ENCODE measurements at places on chromosomes 13 and 19. TPM values are rescaled to one million over a fixed set of nuclear protein-coding genes. Genes with fewer than 3 reads are reported as not detected.

The COX7A1 gene
- total RNA-seq: 2.8 TPM

The IQCN gene
- total RNA-seq: 0.50 TPM

The WDR88 gene
- not detected for total RNA-seq

The DIAPH3 gene
- 19.1 TPM for total RNA-seq

The ZNF530 gene
- total RNA-seq: 3.8 TPM

The LILRA1 gene
- total RNA-seq: not detected

The PINLYP gene
- total RNA-seq: 2.2 TPM

The RELB gene
- total RNA-seq: 25.9 TPM

The PLIN4 gene
- under 0.01 TPM for total RNA-seq

GRCh38 chr13:77697217-77698103, at the start of gene SLAIN1:
SLAIN1 (plus strand) TSS chr13:77697687; CDS start chr13:77697914, 227 bp downstream.
- peak; percentile 41 for DNase-seq

DNA sequence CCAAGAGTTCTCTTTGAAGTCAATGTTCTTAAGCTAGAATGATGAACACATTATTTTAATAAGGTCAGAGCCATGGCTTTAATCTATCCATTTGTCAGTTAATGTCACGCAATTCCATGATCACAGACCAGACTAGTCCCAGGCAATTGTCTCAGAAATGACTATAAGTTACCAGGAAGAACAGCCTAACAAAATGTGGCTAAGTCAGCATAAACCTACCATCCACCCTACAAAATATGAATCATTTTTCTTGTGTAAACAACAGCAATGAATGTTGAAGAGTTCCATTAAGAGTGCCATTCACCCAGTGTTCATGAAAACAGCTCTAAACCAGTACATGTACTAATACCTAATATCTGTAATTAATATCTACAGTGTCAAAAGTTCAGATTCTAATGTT, 127.5 kb downstream of the KCTD12 start:
- no peak for DNase-seq

DNA sequence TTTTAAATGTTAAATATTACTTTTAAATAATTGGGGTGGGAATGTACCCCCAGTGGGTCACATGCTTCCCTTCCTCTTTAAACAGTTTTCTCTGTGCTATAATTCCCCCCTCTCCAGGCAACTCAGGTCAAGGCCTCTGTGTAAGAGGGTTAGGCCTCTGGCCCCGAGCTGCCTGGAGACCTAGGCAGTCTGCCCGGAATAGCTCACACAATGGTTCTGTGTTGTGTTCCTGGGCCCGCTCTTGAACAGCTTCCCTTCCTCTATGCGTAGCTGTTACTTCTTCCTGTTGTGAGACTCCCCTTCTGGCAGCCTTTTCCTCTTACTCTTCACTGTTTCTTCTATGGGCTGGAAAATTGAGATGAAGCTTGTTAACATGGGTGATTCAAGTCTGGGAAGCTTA, 14.8 kb upstream of the ZNF492 start:
- DNase-seq: no peak

- DNase-seq: no peak
Measured at GRCh38 chr19:15166700-15167099, 34.1 kb downstream of the NOTCH3 start.

DNA sequence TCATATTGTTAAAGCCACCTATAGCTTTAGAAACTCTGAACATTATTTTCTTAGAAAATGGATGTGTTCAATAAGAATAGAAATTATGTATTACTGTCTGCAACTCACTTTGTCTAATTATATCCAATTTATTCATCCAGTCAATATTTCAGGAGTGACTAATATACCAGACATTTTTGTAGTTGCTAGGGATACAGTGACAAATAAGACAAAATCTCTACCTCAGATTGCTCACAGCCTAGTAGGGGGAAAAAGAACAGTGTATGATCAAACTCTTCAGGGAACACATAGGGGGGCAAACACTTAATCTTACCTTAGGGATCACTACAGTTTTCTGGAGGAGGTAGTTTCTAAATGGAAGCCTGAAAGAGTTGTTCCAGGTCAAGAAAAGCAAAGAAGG, 8.6 kb downstream of the BRCA2 start:
- DNase-seq: peak; percentile 63

DNA sequence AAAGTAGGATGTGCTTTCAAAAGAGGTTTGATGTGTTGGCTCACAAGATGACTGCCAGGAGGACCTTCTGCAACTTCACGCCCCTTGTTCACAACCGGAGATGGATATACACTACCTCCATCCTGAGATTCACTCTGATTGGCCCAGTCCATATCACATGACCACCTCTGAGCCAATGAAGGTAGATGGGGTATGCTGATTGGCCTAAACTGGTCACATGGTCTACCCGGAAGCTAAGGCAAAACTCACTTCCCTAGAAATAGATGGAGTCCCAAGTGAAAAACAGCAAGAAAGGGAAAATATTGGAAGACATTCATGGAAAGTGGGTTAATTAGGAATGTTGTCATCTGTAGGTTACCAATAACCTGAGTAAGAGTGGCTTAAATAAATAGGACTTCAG, 119.7 kb upstream of the MRI1 start:
- no peak for DNase-seq

DNA sequence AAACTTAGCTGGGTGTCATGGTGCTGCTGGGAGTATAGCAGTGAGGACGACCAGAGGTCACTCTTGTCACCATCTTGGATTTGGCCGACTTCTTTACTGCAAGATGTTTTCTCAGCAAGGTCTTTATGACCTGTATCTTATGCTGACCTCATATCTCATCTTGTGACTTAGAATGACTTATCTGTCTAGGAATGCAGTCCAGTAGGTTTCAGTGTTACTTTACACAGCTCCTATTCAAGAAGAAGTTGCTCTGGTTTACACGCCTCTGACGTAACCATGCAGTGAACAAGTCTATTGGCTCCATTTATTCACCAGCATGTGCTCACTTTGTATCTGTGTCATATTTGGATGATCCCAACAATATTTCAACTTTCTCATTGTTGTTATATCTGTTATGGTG, 26.7 kb downstream of the ZNF850 start:
- DNase-seq: no peak

DNA sequence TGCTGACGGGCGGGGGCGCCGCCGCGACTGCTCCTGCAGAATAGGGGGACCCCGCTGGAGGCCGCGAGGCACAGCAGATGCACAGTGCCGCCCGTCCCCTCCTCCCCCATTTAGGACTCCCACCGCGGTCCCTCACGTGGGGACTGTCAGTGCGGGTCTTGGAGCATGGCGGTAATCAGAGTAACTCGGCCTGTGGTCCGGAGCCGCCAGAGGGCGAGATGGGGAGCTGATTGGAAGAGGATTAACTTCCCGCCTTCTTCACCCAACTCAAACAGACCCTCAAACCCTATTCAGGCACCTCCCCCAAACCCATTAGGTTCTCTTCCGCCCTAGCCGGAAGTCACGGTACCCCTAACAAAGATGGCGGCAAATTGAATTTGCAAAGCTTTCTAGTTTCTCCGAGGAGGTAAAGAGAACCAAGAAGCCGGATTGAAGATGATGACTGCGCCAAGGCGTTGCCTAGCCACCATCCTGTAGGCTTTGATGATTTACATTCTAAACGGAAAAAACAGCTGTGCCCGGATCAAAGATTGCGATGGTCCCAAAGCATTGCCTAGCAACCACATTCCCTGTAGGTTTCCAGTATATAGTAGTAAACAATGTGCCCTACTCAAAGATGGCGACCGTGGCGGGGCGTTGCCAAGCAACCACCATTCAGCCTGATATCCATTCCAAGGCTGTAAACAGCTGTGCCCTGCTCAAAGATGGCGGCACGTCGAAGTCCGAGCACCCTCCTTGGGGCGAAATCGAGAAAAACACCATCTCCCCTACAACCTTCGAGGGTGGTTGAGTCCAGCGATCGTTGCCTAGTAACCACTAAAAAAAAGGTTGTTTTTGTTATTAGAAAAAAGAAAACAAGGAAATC, at the start of gene FUZ:
TSS of gene FUZ (minus strand) at position 296 of the 865 bp plus-strand sequence. CDS start at position 110, 186 bp downstream.
- DNase-seq: peak; percentile 97

DNA sequence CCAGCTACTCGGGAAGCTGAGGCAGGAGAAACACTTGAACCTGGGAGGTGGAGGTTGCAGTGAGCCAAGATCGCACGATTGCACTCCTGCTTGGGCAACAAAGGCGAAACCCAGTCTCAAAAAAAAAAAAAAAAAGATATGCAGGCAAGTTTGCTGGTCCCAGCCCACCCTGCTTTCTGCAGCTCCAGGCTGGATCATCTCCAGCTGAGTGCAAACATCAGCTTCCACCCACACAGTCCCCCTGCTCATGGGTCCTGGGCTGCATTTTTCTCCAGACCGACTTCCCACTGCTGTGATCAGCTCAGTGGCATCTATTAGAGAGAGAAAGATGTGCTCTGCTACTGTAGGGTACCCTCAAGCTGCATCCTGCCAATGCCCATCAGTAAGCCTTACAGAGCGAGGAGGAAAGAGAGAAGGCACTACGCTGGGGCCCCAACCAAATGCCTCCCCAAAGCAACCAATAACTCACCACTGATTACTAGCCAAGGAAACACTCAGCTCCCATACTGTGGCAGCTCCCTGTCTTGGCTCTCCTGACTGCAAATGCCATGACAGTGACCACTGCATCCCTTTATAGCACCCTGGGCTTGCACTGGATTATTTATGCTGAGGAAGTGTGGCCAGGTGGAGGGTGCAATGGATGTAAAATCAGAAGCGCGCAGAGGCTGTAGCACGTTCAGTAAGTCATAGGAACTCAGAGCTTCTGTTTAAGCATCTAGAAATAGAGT, 170.9 kb upstream of the ZNF507 start:
- DNase-seq: no peak

GRCh38 chr19:35988824-35989223, 6.2 kb upstream of the SDHAF1 start:
- no peak for DNase-seq

GRCh38 chr13:28755546-28755870, 36.7 kb upstream of the SLC46A3 start:
- DNase-seq: no peak

DNA sequence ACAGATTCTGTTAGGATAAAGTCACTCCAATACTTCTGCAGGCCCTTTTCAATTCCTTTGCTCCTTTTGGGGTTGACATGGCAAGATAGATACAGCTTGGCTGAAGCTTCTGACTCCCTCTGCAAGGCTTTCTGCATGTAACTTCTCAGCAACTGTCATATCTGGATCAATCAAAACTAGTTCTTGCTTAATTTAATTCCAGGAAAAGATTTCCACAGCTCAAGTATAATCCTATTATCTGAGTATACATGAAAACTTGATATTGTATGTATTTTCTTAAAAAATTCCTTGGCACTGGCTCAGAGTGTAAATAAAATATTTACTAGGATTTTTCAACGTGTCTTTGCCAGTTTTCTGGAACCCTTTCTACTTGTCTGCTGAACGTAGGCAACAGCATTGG, 109.6 kb downstream of the STARD13 start:
- DNase-seq: no peak

GRCh38 chr19:35908973-35909683, 1.0 kb upstream of the TYROBP start:
- DNase-seq: no peak

DNA sequence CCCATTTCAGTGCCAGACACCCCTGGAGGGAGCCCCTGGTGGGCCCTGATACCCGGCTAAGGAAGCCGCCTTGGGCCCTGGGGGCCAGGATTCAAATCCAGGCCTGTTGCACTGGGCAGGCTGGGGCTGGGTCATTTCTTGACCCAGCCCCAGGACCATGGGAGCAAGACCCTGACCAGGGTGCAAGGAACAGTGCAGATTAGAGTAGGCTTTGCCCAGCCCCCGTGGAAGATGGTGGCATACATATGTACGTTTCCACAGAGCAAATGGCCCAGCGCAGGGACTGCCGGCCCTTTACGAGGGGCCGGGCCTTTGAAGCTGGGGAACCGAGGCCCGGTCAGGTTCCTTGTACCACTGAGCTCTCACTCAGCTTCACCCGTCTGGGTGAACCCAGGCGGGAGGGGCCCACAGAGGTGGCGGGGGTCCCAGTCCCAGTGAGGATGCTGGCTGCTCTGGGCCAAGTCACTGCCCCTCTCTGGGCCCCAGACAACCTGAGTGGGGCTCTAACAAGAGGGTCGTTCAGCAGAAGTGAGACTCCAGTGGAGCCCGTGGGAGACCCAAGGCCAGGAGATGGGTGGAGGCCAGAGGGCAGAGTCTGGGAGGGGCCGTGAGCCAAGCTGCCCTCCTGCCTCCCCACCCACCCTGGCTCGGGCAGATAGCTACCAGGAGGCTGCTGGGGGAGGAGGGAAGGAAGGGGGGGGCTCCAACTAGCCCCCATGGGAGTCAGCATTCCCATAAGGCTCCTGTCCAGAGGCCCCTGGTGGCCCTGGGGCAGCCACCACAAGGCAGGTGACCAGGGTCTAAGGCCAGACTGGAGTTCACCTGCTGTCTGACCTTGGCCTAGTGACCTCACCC, 2.7 kb downstream of the MKNK2 start:
- DNase-seq: no peak

DNA sequence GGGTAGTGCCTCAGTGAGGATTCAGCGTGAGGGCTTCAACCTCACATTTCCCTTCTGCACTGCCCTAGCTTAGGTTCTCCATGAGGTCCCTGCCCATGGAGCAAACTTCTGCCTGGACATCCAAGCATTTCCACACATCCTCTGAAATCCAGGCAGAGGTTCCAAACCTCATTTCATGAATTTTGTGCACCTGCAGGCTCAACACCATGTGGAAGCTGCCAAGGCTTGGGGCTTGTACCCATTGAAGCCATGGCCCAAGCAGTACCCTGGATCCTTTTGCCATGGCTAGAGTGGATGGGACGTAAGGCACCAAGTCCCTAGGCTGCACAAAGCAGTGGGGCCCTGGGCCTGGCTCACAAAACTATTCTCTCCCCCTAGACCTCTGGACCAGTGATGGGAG, 877.1 kb upstream of the KLHL1 start:
- no peak for DNase-seq

DNA sequence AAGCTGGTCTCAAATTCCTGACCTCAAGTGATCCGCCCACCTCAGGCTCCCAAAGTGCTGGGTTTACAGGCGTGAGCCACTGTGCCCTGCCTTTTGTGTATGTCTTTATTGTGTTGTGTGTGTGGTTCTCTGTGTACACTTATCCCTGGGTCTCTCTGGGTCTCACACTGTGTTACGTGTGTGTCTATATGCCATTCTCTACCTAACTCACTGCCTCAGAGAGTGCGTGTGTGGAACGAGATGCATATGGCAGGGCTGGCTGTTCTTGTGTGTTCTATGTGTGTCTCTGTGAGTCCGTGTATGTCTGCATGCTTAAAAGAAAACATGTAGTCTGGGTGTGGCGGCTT, 10.5 kb downstream of the FOXA3 start:
- DNase-seq: no peak

GRCh38 chr13:100549316-100549715, 39.3 kb downstream of the GGACT start:
- DNase-seq: no peak

All from renal cortical epithelial cell (primary cell).